ENCODE measurements at places on chromosomes 16 and 17. TPM values are rescaled to one million over a fixed set of nuclear protein-coding genes. Genes with fewer than 3 reads are reported as not detected.

DNA sequence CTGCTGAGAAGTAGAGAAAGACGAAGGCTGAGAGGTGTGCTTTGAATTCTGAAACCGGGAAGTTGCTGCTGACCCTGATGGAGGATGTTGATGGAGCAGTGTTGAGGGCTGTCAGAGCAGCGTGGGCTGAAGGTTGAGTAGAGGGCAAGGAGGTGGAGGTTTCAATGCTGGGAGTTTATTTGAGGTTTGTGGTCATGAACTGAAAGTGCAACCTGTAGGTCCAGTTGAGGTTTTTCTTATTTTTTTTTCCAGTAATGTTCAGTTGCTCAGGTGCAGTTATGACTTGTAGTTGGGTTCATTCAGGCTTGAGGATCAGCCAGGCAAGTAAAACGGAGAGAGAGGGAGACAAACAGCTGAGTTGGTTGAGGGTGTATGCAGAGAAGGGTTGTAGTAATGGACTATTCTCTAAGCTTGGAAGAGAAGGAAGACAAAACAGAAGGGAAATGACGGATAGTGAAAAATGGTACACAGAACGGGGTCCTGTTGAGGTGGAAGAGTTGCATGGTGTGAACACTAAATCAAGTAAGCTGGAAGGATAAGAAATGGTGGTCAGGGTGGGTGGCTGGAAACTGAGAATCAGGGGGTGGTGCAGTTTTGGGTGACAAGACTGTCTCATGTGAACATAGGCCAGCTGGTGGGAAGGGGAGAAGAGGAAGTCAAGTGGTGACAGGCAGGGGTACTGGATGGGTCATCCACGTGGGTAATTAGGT lies 8.7 kb upstream of the UBE2G1 start:
- H3K36me3 ChIP-seq, result no peaks in the 10 kb centered on the region
- peak overlapping the region; percentile 0 for H3K27ac ChIP-seq
- peak overlapping the region; percentile 62 for H3K4me3 ChIP-seq

DNA sequence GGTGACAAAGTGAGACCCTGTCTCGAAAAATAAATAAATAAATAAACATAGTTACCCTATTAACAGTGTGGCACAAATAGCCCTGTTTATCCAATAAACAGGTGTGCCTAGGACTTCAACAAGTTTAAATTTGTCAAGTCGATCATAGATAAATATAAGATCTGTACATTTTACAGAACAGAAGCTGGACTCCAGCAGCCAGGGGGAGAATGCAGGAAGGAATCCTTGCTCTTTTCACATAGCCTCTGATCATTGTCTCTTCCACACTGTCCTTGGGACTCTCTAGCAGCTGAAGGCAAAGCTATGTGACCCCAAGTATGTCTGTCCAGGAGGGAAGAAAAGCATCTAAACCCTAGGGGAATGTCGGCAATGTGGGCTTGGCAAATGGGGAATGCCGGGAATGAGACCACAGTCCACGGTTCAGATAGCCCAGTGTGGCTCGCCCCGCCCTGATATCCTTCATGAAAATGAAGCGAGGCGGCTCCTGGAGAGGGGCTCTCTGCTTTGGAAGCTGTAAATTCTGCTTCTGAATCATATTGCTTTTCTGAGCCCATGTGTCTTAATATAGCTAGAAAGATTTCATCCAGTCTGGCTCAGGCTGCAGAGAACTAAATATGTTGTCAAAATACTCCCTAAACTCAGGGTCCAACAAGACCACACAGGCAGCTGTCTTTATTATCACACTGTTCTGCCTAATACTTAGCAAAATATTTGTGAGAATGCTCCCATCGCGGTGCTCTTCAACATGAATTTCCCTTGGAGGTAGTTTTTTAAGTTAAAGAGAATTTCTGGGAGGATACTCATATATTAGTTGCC lies 24.9 kb upstream of the GRB2 start:
- no peaks in the 10 kb centered on the region for H3K4me1 ChIP-seq
- no peak overlapping the region for H3K4me3 ChIP-seq
- peaks cover 3% of the 10 kb centered on the region for H3K27me3 ChIP-seq
- DNase-seq, result no peak

GRCh38 chr17:38739305-38739704 lies 8.8 kb downstream of the PCGF2 start:
- no peaks in the 10 kb centered on the region for H3K36me3 ChIP-seq
- H3K27ac ChIP-seq, result no peak overlapping the region
- peaks cover 9% of the 10 kb centered on the region for H3K4me1 ChIP-seq
- no peak for DNase-seq
- peaks cover 5% of the 10 kb centered on the region for H3K27me3 ChIP-seq
- H3K4me3 ChIP-seq, result no peak overlapping the region

- no peaks in the 10 kb centered on the region for H3K4me1 ChIP-seq
- H3K4me3 ChIP-seq, result no peak overlapping the region
- no peaks in the 10 kb centered on the region for H3K36me3 ChIP-seq
These were observed 14.3 kb downstream of the VASN start for GRCh38 chr16:4385789-4386450.

DNA sequence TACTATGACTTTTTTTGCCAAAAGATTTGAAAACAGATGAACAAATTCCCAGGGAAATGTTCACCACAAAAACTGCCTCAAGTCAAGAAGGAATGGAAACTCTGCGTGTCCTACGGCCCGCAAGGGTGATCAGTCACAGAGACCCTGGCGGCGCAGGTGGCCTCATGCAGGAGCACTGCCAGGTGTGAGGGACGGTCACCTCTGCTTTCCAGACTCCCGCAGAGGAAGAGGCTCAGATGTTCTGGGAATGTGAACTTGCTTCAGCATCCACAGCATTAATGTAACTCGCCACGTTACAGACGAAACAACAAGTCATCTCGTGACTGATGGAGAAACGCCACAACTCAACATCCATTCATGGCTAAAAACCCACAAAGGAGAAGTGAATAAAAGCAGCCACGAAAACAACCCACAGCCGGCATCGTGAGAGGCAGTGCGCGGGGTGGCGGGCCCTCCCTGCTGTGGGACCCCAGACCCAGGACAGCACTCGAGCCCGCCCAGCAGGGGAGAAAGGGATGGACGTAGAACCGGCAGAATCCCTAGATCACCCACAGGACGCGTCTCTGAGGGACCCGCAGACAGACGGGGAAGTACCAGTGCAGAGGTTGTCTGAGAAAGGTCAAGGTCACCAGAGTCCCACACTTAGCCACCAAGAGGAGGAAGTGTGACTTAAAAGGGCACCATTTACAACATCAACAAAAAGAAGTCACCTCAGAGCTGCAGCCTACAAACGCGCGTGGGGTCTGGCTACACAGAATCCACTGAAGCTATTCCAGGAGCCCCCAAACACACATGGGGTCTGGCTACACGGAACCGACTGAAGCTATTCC lies 76.9 kb upstream of the GNG13 start:
- H3K4me3 ChIP-seq, result no peak overlapping the region
- peaks cover 5% of the 10 kb centered on the region for H3K4me1 ChIP-seq
- no peaks in the 10 kb centered on the region for H3K27me3 ChIP-seq
- DNase-seq, result no peak
- H3K36me3 ChIP-seq, result no peaks in the 10 kb centered on the region

DNA sequence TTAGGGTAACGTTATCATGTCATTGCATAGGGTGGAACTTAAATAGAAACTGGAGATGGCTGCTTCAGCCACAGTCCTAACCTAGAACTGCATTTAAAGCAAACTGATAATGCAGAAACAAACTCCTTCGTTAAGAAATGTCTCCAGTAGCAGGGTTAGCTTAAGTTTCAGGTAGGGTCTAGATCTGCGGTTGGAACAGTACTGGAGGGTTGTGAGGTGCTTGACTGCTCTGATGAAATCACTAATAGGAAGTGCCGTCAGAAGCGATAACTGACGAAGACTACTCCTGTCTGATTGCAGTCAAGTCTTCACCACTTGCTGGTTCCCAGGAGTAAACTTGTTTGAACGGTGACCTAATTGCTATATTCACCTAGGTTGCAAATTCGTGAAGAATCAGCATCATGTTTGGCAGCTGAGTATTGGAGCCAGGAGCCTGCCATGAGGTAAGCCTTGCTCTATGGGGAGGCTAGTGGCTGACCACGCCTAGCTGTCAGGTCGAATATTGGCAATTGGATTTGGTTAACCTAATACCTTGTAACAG lies 24.5 kb downstream of the TRPV2 start:
- no peak for DNase-seq
- peaks cover 29% of the 10 kb centered on the region for H3K36me3 ChIP-seq
- H3K27me3 ChIP-seq, result no peaks in the 10 kb centered on the region
- peak overlapping the region; percentile 95 for H3K27ac ChIP-seq
- H3K4me1 ChIP-seq, result peaks cover 57% of the 10 kb centered on the region

GRCh38 chr16:76487411-76488064 lies 210.3 kb downstream of the CNTNAP4 start:
- H3K36me3 ChIP-seq, result no peaks in the 10 kb centered on the region
- no peaks in the 10 kb centered on the region for H3K27me3 ChIP-seq
- no peak overlapping the region for H3K4me3 ChIP-seq
- DNase-seq, result no peak
- no peak overlapping the region for H3K27ac ChIP-seq
- H3K4me1 ChIP-seq, result no peaks in the 10 kb centered on the region

DNA sequence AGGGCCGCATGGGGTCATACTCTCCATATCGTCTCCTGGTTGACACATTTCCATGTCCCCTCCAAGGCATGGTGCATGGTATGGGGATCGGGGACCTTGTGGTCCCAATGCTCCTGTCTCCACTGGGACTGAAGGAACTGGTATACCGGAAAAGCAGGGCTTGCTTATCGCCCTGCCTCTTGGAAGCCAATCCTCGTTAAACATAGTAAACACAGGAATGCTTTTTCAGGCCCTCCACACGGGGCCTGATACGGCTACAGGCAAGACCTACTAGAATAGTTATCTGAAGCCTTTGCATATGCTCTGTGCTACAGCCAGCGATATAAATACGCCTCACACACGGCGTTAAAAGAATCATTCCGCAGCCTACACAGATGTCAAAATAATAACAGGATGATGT lies 159.5 kb downstream of the SHISA9 start:
- H3K27me3 ChIP-seq, result no peaks in the 10 kb centered on the region
- no peaks in the 10 kb centered on the region for H3K36me3 ChIP-seq
- DNase-seq, result no peak
- no peak overlapping the region for H3K27ac ChIP-seq
- H3K4me3 ChIP-seq, result no peak overlapping the region

SLC47A1 gene
- total RNA-seq, result not detected

LGALS9B gene
- total RNA-seq, result not detected

CACNG3 gene
- total RNA-seq, result not detected

ZFHX3 gene
- 0.78 TPM for total RNA-seq

DLX4 gene
- total RNA-seq, result 0.45 TPM

NUBP2 gene
- total RNA-seq, result 81.8 TPM

DHRS11 gene
- total RNA-seq, result 5.2 TPM

PRSS36 gene
- not detected for total RNA-seq
